ENCODE measurements at places on chromosomes 6 and 20.

DNA sequence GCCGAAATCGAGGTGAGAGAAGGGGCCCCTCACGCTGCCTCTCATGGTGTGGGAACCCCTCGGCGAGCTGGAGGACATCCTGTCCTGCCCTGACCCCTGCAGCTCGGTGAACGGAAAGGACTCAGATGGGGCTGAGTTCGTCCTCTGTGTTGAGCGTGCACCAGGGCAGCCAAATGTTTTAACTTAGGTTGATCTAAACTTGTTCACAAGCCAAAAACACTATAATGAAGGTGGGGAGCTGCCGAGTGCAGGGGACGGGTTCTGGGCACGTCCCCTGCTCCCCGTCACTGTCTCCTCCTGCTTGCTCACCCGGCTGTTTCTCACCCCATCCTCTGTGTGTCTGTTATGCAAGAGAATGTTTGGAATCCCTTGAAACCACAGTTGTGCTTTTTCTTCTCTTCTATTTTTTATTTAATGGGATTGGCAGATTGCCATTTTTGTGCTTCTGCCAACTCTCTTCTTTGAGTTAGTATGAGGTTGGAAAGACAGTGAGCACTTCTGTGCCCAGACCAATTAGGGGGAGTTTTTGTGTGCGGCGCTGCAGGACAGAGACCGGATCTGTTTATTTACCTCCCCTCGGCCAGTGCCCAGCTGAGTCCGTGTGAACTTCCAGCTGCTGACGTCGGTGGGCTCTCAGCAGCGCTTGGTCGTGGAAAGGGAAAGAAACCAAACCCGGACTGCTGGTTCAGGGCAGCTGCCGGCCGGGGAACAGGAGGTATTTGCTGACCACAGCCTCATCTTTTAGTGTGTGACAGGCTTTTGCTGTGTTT, 158.1 kb downstream of the DTNBP1 start:
- H3K4me1 ChIP-seq, result peaks cover 58% of the 10 kb centered on the region
- H3K36me3 ChIP-seq, result peaks cover 42% of the 10 kb centered on the region
- DNase-seq, result peak; percentile 73
- peak overlapping the region; percentile 17 for H3K4me3 ChIP-seq
- no peaks in the 10 kb centered on the region for H3K27me3 ChIP-seq

- no peaks in the 10 kb centered on the region for H3K4me1 ChIP-seq
- H3K27me3 ChIP-seq, result no peaks in the 10 kb centered on the region
- no peak overlapping the region for H3K4me3 ChIP-seq
- H3K36me3 ChIP-seq, result peaks cover 9% of the 10 kb centered on the region
- DNase-seq, result no peak
- H3K27ac ChIP-seq, result no peak overlapping the region
These were observed 17.4 kb upstream of the AVP start for GRCh38 chr20:3101737-3102574.

DNA sequence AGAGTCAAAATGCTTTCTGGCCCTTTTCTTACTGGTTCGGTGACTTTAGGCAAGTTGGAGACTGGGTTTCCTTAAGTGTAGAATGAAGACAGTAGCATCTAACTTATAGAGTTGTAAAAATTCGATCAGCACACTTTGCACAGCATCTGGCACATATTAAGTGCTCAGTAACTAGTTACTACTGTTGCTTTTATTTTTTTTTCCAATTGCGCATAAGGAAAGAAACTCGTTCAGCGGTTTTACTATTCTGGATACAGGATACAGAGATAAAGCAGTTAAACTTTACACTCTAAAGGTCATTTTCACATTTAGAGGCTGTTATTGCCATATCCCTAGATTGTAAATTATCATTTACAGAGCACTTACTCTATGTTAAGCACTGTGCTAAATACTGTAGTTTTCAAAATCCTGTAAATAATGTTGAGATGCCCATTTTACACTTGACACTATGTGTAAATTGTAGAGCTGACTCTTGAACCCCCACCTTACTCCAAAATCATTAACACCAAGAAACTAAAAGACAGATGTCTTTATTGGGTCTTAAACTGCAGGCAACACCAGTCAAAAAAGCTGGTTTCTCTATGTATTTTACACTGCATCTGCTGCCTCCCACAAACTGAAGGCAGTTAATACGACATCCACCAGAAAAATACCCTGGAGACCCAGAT, 886 bp downstream of the ROMO1 start:
- H3K27ac ChIP-seq, result peak overlapping the region; percentile 90
- H3K36me3 ChIP-seq, result no peaks in the 10 kb centered on the region
- peaks cover 22% of the 10 kb centered on the region for H3K4me1 ChIP-seq
- no peak for DNase-seq
- no peaks in the 10 kb centered on the region for H3K27me3 ChIP-seq

- H3K4me3 ChIP-seq, result no peak overlapping the region
- H3K27ac ChIP-seq, result no peak overlapping the region
- H3K36me3 ChIP-seq, result no peaks in the 10 kb centered on the region
- DNase-seq, result no peak
- H3K27me3 ChIP-seq, result no peaks in the 10 kb centered on the region
These were observed 259.4 kb upstream of the POU3F2 start for GRCh38 chr6:98574984-98575383.

- H3K27me3 ChIP-seq, result no peaks in the 10 kb centered on the region
- no peak overlapping the region for H3K4me3 ChIP-seq
- H3K4me1 ChIP-seq, result no peaks in the 10 kb centered on the region
- no peak overlapping the region for H3K27ac ChIP-seq
These were observed 50.0 kb downstream of the SOD2 start for GRCh38 chr6:159642995-159643394.
